ENCODE measurements at places on chromosomes 13 and 19.
A peak's percentile ranks its signal among the peaks of the same experiment; 100 is the strongest.

DNA sequence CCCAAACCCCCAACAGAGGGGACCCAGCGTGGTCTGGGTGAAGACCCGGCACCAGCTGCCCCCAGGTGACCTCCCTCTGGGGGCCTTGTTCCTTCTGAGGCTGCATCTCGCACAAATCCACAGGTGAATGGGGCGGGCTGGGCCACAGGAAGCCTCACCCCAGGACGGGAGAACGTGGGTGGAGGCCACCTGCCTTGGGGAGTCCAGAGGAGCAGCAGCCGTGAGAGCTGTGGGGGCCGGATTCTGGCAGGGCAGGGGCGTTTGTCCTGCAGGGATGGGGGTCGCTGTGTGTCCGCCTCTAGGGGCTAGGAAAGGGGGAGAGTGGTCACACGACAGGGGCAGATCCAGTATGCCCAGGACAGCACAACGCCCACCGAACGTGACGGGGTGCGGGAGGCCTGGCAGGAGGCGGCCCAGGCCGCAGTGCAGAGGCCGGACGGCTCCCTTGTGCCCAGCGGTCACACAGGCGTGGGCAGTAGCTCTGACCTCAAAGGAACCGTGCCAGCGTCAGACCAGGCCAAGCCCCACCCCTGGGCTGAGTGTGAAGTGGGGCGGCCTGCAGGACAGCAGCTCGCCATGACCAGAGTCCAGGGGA lies 6.7 kb downstream of the POLR2E start:
- no peak for DNase-seq

GRCh38 chr19:48645620-48646000 lies 377 bp downstream of the CA11 start:
- no peak for DNase-seq

DNA sequence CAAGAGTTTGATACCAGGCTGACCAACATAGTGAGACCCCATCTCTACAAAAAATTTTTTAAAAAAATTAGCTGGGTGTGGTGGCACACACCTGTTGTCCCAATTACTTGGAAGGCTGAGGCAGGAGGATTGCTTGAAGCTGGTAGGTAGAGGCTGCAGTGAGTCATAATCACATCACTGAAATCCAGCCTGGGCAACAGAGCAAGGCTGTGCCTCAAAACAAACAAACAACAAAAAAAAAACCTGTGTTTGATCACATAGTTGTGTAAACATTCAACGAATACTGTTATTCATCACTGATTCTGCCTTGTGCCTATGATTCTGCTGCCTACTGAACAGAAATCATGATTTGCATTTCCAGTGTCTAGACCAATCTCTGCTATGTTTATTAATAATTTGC lies 134.0 kb downstream of the TBC1D4 start:
- no peak for DNase-seq

DNA sequence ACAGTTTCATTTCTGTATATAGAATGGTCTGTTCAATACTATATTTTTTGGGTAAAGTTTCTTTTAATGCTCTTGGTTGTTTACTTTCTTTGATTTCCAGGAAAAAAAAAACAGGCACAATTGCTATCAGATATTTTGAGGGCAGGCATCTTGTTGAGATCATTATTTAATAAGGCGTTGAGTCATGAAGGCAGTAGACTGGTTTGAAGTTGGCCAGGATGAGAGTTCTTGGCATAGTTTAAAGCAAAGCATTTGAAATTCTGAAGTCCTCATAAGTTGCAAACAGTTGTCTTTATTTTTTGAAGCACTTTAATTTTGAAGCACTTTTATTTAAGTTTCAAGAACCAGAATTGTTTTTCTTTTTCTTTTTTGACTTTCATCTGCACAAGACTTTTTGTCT lies 2.6 kb upstream of the ZNF175 start:
- no peak for DNase-seq

DNA sequence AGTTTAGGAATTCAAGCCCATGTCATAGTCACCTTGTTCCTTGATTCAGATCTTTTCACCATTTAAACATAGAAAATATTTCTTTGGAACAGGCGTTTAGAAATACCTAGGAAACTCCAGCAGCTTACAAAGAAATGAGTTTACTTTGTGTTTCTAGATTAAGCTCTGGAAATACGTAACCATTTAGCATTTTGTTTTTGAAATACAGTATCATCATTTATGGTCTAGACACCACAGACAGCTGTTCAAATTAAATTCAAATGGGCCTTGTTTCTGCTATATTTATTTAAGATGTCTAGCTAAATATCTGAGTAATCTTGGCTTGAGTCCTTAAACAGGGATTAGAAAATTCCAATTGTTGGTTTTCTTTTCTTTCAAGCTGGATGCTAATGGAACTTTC lies 228.5 kb downstream of the NDFIP2 start:
- no peak for DNase-seq

- no peak for DNase-seq
Measured at GRCh38 chr13:40672765-40673397, 6.4 kb upstream of the FOXO1 start.

DNA sequence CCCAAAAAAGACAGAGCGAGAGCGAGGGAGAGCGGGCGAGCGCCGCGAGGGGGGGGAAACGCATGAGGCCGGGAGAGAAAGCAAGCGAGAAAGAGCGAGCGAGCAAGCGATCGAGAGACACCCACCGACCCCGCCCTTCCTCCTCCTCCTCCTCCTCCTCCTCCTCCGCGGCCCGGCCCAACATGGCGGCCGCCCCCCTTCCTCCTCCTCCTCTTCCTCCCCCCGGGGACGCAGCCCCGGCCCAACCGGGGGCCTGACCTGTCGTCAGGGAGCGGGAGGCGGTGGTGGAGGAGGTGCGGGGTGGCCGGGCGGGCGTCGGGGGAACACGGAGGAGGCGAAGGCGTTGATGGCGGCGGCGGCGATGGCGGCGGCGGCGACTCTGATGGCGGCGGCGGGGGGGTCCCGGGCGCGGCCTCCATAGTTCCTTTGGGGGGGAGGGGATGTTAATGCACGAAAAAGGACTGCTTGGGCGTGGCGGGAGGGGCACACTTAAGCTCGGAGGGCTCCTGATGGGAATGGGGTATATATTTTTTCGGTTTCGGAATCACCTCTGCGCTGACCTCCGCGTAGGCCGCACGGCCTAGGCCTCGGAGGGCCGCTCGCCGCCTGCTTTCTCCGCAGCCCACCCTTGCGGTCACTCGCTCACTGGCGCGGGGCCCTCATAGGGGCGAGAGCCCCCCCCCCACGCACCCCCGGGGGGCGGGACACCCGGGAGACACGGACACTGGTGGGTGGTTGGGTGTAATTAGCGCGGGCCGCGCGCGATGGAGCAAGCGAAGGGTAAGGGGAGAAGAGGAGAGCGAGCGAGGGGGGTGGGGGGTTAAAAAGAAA lies 1.2 kb downstream of the ZC3H4 start:
- DNase-seq, result peak; percentile 94

GRCh38 chr13:59229861-59230260 lies 933.9 kb downstream of the DIAPH3 start:
- no peak for DNase-seq

GRCh38 chr13:109214393-109214792 lies 572.0 kb downstream of the IRS2 start:
- DNase-seq, result no peak

DNA sequence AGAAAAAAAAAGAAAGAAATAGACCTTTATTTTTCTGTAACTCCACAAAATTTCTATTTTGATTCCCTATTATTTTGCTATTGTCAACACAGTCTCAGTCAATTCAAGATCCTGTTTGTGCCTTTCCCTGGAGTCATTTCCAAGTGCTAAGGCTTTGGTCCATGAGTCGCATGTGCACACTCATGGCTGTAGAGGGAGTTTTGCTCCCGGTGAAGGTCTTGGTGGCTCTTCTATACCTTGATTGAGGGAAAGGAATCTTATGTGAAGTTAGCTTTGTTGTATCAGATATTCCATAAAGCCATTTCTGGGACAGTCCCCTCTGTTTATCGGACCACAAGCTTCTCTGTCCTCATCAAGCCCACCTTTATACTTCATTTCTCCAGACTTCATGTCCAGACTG lies 58.7 kb upstream of the ALOX5AP start:
- no peak for DNase-seq

DNA sequence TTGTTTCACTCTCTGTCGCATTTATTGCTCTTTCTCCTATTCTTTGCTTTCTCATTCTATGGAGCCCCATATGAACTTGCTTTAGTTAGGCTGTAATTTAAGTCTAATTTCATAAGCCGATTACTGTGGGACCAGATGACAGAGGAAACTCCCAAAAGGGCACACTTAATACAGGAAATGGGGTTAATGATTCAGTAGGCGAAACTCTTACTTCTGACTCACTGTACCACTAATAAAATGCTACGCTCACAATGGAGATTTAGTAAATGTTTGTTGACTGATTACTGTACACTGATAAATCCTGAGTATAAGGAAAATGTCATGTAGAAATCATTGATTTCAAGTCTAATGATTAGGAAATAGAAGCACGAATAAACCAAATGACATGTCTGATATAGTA lies 276.4 kb downstream of the KLF5 start:
- no peak for DNase-seq

- DNase-seq, result no peak
Measured at GRCh38 chr13:95087746-95088305, 213.4 kb downstream of the ABCC4 start.

DNA sequence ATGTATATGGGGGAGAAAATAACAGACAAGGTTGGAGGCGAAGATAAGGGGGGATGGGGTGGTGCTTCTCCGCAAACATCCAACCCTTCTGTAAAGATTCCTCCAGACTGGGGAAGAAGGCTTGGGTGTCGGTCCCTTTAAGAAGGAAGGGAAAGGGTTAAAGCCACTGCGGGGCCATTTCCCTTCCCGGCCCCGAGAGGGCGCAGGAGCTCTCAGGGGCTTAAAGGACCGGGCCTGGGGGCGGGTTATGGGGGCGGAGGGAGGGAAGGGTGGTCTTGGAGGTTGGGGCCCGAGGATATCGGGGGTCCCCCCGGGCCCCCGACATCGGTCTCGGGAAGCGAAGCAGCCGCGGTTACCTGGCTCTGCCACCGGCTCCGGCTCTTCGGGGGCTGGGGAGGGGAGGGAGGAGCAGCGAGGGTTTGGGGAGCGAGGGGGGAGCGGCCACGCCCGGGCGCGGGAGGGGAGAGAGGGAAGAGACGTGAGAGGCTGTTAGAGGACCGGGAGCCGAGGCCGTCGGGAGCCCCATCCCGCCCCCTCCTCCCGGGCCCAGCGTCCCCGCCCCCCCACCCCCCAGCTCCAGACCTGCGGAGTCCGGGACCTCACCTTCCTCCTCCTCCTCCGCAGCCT lies 2.8 kb downstream of the TNNT1 start:
- peak; percentile 42 for DNase-seq

DNA sequence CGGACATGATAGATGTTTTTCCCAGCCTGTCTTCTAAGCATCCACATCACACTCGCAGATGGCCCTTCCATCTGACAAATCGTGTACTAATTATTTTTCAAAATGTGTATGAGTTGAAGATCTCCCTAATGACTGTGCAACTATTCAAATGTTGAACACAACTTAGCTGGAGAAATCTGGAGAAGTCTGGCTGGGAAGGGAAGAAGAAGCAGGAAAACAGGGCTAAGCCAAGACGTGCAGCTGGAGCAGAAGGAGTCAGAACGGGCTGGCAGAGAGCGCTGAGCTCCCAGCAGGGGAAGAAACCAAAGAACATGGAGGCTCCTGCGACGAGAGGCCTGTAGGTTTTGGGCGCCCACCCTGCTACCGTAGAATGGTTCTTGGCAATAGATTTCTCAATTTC lies 13.2 kb upstream of the LATS2 start:
- DNase-seq, result no peak

- no peak for DNase-seq
Measured at GRCh38 chr13:104461049-104461448, 1394.8 kb upstream of the SLC10A2 start.

DNA sequence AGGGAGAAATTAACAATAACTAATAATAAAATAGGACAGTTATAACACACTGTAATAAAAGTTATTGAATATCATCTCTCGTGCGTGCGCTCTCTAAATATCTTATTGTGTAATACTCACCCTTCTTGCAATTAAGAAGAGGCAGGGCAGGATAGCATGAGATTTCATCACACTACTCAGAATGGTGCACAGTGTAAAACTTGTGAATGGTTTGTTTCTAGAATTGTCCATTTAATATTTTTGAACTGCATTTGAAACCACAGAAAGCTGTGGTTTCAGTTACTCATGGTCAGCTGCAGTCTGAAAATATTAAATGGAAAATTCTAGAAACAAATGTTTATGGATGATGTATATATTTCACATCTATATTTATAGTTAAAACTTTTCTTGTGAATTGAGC lies 161.1 kb downstream of the DCT start:
- no peak for DNase-seq

DNA sequence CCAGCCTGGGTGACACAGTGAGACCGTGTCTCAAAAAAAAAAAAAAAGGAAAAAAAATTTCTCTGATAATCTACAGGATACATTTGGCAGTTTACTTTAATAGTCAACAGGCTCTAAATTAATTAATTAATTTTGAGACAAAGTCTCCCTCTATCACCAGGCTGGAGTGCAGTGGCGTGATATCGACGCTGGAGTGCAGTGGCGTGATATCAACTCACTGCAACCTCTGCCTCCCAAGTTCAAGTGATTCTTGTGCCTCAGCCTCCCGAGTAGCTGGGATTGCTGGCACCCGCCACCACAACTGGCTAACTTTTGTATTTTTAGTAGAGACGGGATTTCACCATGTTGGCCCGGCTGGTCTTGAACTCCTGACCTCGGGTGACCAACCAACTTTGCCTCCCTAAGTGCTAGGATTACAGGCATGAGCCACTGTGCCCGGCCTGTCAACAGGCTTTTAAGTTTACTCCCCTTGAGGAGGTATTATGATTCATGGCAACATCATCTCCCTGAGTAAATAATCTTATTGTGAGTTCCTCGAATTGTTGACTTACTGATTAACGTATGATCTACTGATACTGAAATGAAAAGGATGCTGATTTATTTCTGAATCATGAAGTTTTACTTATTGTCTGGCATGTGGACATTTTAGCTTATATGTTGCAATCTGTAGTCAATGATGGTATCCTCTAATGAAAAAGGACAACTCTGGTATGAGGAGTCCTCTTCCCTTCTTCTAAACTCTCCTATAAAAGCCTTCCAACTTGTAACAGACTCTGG lies 21.3 kb upstream of the MTRF1 start:
- peak; percentile 2 for DNase-seq

- DNase-seq, result peak; percentile 34
Measured at GRCh38 chr13:28611654-28612131, 47.2 kb upstream of the POMP start.

- peak; percentile 33 for DNase-seq
Measured at GRCh38 chr19:18232540-18233223, 6.4 kb upstream of the PDE4C start.

DNA sequence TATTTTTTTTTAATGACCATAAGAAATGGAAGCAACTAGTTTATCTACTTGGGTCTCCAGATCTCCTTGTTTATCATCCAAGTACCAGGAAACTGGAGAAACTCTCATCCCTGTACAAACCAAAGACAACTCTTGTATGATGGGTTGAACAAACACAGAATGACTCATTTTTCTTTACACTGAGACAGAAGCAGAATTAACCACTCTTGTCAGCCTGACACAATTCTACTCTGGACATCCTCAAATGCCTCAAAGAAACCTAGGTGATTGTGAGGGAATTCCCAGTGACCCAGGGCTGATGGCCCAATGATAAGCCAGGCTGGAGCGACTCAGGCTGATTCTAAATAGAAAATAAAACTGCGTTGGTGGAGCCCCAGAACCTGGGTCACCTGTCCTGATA lies 151.5 kb downstream of the ZNF737 start:
- DNase-seq, result no peak

- DNase-seq, result no peak
Measured at GRCh38 chr19:902093-902370, 8.7 kb downstream of the RNU6-9 start.
